ENCODE measurements at places on chromosomes 16 and 17. TPM values are rescaled to one million over a fixed set of nuclear protein-coding genes. Genes with fewer than 3 reads are reported as not detected.

EFNB3 gene
- polyA plus RNA-seq, result 0.52 TPM

DNA sequence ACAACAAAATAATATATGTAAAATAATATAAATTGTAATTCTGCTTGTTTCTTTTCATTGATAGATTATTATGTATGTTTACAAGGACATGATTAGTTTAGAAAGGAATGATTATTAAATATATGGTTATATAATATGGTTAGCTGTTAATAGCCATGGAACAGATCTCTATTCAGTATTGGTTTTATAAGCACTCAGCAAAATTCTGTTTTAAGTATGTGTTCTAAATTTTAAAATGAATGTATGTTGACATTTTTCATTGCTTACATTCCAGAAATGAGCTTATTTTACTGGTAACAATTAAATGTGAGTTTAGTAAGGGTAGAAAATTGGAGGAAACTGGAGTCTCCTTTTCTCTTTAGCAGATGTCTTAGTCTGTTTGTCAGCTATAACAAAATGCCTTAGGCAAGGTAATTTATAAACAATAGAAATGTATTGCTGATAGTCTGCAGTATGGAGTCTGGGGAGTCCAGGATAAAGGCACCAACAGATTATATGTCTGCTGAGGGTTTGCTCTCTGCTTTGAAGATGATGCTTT, 45.4 kb downstream of the NFAT5 start:
- DNase-seq, result no peak

GRCh38 chr17:11238705-11239104, 2.3 kb upstream of the SHISA6 start:
- DNase-seq, result no peak

DNA sequence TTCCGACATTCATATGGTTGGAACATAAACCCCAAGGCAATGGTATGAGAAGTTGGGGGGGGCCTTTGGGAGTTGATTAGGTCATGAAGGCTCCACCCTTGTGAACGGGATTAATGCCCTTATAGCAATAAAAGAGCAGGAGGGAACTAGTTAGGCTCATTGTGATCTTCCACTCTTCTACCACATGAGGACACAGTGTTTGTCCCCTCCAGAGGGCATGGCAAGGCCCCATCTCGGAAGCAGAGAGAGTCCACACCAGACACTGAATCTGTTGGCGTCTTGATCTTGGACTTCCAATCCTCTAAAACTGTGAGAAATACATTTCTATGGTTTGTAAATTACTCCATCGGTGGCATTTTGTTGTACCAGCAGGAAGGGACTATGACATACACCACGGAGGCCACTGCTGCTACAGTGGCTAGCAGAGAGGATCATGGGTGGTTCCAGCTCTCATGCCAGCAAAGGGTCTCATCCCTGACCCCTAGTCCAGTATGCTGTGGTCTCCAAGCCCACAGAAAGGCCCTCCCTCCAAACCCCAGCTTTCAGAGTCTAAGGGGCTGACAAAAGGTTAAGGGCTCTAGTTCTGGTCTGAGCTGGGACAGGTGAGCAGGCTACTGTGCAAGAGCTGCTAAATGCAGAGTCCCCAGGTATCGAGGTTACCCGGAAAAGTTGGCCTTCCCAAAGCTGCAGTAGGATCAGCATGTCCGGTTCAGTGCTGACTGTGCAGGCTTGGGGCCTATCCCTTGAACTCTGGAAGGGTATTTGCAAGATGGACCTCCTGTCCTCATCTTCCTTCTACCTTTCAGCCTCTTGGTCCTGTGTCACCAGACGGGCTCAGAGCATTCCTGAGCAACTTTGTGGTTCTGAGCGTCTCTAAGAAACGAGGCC, 12.2 kb downstream of the CCR7 start:
- DNase-seq, result no peak

DNA sequence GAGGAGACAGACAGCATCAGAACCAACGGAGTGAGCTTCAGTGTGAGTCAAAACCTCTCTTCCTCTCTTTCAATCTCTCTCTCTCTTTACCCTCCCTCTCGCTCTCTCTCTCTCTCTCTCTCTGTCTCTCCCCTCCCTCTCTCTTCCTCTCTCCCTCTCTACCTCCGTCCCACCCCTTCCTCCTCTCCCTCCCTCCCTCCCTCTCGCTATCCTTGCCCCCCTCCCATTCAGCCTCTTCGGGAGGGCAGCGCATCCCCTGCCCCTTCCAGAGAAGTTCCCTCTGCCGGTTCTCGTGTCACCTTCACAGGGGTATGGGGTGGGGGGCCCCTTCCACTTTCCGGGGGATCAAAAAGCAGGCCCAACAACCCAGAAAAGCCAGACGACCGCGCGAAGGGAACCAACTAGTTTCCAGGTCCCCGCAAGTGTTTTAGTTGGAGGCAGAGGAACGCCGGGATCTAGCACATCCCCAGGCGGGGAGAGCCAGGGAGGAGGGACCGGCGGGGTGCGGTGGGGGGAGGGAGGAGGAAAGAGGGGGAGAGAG, 28.9 kb upstream of the RBFOX1 start:
- no peak for DNase-seq

DNA sequence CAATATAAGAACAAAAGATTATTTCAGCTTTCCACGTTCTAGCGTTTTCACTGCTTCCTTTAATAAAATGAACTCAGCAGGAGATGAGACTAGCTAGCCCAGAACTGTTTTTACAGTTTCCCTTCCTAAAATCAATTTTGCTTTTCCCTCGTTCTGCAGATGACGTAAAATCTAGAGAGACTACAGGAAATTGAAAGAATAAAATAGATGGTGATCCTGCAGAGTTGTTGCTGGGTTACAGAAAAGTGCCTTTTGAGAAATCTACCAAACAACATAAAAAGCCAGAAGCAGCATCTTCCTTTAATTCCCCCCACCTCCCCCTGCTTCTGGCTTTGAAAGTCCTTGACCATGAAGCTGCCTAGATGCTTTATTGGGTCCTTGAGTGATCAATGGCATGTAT, 96.8 kb upstream of the CLEC3A start:
- DNase-seq, result no peak

- DNase-seq, result no peak
Observed at GRCh38 chr16:982145-983043, 824 bp downstream of the SOX8 start.

Measured in thymus (tissue), 14 donors.